IMR-90 (cell line): ENCODE measurements at places on chromosomes 4 and X. TPM values are rescaled to one million over a fixed set of nuclear protein-coding genes. Genes with fewer than 3 reads are reported as not detected.

DNA sequence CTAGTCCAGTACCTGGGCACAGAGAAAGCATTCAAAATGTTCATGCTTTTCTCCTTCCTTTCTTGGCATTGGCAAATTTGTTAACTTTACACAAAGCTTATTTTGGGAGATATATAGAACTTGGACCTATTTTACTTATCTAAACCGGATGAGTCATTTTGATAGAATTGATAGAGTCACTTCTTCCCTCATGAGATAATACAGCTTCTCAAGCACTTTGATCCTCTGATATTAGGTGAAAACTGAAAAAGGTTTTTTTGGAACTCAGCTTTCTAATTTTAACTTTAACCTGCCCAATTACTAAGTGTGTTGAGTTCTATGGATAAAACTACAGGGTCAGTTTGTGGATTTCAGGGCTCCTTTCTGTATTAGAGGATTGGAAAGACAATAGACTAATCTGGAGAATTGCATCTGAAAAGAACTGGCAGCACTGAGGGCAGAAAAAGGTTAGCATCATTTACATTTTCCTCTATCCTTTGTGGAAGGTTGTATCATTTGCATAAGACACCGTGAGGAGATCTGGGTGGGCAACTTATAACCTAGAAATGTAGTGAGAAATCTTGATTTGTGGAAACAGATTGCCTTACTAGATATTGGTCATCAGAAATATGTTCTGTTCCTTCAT lies 2.4 kb downstream of the WDR44 start:
- DNase-seq: no peak

DNA sequence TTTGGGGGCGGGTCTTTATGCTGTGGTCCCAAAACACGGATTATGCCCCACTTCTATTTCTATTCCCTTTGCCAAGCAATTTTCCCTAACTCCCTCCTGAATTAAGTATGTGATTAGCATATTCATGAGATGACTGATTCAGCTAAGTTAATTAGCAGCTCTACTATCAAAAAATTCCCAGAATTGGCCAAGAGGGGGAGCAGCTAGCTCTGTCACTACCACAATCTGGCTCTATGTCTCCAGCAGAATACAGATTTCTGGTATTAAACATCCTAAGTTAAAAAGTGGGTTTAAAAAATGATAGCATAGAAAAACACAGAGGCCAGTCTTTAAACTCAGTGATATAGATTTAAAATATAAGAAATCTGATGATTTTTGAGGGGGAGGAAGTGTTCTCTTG lies 80.3 kb downstream of the GPC4 start:
- DNase-seq: peak; percentile 26

GRCh38 chr4:149498246-149498645 lies 317.4 kb downstream of the IQCM start:
- no peak for DNase-seq

DNA sequence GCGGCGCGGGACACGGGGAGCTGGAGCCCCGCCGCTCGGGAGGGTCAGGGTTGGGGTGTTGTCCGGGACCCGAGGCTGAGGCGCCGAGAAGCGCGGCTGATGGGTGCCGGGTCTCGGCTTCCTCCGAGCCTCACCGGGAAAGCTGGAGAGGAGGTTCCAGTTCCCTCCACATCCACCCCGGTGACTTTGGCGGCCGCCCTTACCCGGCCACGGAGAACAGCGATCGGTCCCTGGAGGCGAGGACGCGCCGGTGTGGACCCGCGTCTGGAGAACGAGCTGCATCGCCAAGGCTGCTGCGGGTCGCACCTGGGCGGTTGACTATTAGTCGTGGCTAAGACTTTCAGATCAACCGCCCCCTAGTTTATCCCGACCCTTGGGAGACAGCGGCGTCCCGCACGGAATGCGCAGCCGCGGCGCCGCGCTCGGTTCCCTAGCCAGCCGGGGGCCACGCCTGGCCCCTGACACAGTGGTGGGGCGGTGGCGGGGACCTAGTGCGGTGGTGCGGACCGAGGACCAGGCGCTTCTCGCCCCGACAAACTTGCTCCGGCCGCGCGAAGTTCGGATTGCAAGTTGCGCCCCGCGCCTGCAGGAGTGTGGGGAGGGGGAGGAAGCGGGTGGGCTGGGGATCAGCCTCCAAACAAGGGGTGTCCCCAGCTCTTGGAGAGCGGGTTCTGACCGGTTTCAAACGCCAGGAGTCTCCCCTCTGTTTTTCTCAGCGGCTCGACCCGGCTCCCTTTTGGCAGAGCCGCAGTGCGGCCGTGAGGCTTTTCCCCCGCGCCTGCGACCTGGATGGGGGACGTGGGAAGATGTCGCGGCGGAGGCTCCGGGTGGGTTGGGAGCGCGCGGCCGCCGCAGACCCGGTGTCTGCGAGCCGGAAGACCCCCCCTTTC lies 568 bp downstream of the FHDC1 start:
- peak; percentile 16 for DNase-seq

- DNase-seq: no peak
Observed at GRCh38 chr4:154485127-154485773, 6.3 kb downstream of the DCHS2 start.

GRCh38 chr4:44447563-44448504 lies 775 bp downstream of the KCTD8 start:
- DNase-seq: no peak

GRCh38 chr4:4859325-4859798 lies at the start of gene MSX1:
MSX1 (plus strand) TSS chr4:4859665; CDS start chr4:4859900, 235 bp downstream.
- peak; percentile 75 for DNase-seq

GRCh38 chr4:40395908-40396793 lies 61.0 kb downstream of the CHRNA9 start:
- DNase-seq: no peak

GRCh38 chr4:138666366-138666765 lies 349.2 kb upstream of the NOCT start:
- no peak for DNase-seq

DNA sequence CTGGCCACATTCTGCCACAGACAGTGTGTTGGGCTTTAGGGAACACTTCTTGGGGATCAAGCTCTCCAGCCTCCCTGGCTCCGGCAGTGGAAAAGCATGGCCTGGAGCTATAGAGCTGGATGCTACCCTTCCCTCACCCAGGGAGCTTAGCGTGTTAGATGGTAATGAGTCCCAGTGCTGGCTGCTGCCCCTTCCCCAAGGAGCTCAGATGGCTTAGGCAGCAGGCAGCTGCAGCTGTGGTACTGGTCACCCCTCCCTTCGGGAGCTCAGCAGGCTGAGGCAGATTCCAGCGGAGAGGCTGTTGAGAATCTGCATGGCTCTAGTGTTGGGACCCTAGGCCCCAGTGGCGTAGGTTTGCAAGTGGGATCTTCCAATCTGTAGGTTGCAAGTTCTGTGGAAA lies 19.5 kb downstream of the TMEM144 start:
- DNase-seq: no peak

GRCh38 chr4:76363556-76364290 lies 57.2 kb downstream of the STBD1 start:
- peak; percentile 41 for DNase-seq

DNA sequence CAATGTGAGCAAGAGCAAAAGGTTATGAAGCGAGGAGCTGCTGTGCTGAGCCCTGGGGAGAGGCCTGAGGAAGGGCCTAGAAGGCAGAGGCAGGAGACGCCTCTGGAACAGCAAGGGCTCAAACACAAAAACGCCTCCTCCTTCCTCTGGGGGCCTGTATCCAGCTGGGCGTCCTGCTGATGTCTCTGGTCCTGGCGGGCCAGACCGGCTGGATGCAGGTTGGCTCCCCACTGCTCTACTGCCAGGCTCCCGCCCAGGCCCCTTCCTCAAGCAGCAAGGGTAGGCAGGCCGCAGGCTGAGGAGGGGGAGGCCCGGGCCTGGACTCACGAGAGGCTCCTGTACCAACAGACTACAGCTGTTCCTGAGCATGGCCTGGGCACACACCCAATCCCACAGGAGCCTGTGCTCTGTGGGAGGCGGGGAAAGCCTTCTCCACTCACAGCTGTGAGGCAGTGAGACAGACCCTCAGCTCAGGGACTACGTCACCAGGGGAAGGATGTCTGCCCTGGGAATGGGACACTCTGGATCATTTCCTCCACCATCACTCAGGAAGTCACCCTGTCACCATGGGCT lies 2.3 kb downstream of the HAUS7 start:
- peak; percentile 6 for DNase-seq

- DNase-seq: no peak
Observed at GRCh38 chr4:52795533-52795932, 44.3 kb upstream of the ERVMER34-1 start.

GRCh38 chrX:82219129-82219528 lies 1017.2 kb downstream of the SH3BGRL start:
- no peak for DNase-seq

DNA sequence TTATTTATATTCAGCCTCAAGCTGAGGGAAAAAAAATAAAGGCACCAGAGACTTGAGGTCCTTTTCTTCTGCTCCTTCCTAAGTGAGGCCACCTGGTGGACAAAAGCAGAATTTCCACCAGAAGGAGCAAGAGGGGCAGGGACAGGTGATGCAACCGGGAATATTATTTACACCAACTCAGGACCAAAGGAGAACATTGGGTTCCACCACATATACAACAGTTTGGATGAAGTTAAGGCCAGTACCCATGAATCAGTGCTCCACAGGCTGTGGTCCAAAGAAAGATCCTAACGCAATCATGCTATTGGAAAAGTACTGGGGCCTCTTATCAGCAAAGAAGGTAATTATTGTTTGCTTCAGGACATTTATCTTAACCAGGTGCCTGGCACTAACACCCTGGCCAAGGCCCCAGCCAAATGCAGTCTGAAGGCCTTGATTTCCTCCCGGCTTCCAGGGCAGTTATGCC lies 57.4 kb downstream of the TSC22D3 start:
- DNase-seq: peak; percentile 78

DNA sequence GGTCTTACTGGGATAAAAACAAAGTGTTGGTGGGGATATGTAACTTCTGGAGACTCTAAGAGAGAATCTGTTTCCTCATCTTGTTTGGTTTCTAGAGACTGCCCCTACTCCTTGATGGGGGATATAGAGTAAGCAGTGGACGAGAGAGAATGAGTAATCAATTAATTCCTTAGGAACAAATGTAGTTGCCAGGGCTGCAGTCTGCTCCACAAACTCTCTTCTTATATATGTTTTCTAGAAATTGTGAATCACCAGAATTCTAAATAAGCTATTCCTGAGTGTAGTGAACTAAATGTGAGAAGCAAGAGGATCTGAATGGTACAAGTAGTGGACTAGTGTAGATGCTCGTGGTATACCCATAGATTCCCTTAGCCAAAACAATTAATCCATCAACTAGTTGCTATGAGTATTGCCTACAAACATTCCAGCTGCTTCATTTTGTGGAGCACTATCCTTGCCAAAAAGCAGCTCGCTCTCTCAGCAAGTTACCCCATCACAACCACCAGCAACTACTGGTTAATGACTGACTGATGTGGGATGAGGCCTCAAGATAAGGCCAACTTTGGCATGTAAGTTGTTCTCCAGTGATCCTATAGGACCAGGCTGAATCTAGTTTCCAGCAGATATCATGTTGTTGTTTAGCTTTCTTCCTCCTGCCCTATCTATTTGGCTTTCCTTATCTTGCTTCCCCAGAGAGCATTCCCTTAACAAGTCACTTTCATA lies 273.0 kb downstream of the SLC7A11 start:
- peak; percentile 59 for DNase-seq

DNA sequence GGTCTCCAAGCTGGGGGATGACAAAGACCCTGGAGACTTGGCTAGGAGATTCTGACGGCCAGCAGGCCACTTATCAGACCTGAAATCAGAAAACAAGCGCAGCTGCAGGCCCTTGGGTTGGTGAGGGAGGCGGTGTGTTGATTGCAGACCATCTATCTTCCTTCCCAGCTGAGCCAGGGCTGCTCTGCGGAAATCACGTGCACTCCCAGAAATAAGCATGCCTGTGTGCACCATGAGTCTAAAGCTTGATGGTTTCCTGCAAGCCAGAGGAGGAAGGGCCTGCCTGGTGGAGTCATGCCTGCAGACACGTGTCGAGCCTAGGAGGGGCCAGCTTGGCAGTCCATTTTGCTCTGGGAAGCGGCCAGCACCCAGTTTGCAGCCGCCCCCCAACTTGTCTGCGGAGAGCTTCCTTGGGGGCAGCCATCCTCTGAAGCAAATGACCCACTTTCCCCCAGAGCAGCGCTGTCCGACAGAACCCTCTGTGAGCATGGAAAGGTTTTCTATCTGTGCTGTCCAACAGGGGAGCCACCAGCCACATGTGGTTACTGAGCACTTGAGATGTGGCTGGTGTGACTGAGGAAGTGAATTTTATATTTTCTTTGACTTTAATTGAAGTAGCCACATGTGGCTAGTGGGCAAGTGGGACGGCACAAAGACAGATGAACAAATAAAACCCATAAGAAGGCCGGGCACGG lies 175.7 kb upstream of the BCOR start:
- peak; percentile 35 for DNase-seq

DNA sequence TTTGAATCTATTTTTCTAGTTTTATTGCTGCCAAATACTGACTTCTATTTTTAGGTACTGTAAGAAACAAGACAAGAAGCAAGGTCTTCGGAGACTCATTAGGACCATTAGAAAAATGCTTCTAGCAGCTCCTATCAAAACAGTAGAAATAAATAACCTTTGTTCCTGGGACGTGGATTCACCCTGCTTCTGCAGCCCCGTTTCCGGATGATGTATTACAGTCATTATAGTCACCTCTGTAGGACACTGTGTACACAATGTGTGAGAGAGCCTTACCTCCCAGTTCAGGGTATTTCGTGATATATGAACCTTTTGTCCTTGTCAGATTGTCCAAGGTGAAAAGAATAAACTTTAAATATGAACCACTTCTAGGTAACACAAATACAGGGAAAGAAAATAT lies 484.0 kb upstream of the TECRL start:
- no peak for DNase-seq

Gene XAGE1A
- total RNA-seq: not detected in 2 replicates

Gene SHROOM3
- total RNA-seq: 18.1 and 19.5 TPM in 2 replicates

Gene TMEM129
- 6.6 and 6.7 TPM in 2 replicates for total RNA-seq

Gene EPHA5
- under 0.01 and 0.18 TPM in 2 replicates for total RNA-seq

Gene GDPD2
- not detected in 2 replicates for total RNA-seq

Gene SNCA
- total RNA-seq: 0.36 and 0.56 TPM in 2 replicates

Gene ABCG2
- total RNA-seq: 1.1 and 1.4 TPM in 2 replicates

Gene CT45A5
- total RNA-seq: not detected in 2 replicates
